Stimulated activated CD8-positive, alpha-beta memory T cell treated with anti-CD3 and anti-CD28 coated beads, Interleukin-4, amount 100 ng/mL, for 4 hours (primary cell): ENCODE measurements at places on chromosomes 4 and X.

DNA sequence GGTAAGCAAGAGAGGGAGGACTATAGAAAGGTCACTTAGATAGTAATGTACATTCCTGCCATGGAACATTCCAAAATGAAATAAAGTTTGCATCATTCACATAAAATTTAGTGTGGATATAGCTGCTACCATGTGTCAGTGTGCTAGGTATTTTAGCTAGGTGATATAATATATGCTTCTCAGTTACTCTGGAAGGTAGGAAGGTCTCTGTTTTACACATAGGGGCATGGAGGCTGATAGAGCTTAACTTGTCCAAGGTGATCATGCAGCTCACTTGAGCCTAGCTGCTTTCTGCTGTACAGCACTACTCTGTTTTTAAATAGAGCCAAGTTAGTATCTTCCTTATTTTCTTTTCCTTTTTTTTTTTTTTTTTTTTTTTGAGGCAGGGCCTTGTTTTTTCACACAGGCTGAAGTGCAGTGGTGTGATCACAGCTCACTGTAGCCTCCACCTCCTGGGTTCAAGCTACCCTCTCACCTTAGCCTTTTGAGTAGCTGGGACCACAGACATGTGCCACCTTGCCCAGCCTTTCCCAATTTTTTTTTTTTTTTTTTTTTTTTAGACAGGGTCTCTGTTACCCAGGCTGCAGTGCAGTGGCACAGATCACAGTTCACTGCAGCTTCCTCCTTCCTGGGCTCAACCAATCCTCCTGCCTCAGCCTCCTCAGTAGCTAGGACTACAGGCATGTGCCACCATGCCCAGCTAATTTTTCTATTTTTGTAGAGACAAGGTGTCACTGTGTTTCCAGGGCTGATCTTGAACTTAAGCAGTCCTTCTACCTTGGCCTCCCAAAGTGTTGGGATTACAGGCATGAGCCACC lies 10.4 kb downstream of the AFF1 start:
- no peak for DNase-seq

- DNase-seq: peak; percentile 15
Observed at GRCh38 chr4:142405021-142405694, 440.9 kb downstream of the INPP4B start.

DNA sequence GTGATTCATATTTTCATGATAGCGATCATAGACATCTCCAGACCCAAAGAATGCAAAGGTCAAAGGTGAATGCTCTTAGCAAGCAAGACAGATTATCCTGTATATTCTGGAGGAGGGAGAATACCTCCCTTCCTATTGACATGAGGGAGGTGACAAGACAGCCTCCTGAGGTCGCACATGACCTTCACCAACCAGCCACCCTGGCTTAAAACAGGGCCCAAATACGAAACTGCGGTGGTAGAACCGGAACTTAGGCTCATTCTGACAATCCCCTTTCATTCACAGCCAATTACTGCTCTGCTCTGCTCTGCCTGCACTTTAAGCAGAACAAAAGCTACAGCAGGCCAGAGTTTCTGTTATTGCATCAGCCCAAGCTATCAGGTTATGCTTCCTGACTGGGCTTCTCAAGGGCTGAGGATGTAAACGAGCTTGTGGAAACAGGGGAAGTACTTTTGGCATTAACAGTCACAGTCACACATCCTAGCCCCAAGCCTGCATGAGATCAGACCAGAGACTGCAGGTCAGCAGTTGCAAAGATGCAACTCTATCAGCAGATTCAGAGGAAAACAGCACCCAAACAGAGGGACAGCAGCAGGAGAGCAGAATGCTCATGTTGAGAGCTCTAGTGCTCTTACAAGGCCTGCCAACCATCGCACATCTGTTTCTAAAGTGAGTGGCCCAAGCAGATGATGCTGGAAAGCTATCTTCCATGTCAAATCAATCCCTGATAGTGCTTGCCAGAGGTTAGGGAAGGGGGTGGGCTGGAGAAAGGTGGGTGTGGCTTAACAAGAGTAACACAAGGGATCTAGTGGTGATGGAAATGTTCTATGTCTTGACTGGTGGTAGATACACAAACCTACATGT lies 51.3 kb upstream of the MAP3K15 start:
- no peak for DNase-seq

DNA sequence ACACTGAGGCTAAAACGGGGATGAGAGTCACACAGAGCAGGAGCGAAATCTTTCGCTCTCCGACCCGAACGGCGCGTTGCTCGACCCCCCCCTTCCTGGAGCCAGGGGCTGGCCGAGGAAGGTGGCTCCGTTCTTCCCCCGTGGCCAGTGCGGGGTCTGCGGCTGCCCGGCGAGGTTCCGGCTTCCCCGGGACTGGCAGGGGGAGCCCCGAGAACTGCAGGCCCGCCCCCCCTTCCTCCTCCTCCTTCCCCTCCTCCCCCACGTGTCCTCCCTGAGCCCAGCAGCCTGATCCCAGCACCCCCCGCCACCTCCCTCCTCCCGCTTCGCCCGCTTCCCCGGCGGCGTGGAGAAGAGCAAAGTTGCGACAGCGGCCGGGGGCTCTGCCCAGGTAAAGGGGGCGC lies 2.4 kb upstream of the BCORL1 start:
- no peak for DNase-seq

DNA sequence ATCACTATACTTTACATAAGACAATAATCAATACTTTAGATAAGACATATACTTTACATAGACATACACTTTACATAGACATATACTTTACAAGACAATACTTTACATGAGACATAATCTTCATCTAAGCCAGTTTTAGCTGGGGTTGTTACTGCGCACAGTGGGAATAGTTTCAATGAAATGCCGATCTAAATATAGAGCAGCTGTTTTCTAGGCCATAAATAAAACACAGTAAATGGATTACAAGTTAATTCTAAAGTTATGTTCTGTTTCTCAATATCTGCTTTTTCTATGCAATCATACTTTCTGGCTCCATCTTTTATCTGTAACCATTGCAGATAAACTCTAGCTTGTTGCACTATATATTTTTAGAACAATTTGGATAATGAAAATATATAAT lies 1470.6 kb upstream of the PABPC4L start:
- DNase-seq: no peak

DNA sequence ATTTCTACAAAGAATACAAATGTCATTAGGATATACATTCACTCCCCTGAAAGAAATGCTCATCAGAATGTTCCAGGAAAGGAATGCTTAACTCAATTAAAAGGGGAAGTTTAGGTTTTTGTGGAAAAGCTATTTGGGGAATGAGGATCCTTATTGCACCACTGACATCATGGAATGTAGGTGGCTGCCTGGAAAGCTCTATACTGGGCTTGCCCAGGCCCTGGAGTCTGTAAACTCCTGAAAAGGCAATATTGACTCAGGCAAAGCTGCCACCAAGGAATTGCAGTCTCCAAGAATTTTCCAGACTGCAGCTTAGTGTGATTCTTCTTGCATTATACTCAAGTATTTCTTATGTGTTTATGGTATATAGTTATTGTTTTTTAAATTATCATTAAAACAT lies 15.7 kb downstream of the DAPP1 start:
- no peak for DNase-seq

DNA sequence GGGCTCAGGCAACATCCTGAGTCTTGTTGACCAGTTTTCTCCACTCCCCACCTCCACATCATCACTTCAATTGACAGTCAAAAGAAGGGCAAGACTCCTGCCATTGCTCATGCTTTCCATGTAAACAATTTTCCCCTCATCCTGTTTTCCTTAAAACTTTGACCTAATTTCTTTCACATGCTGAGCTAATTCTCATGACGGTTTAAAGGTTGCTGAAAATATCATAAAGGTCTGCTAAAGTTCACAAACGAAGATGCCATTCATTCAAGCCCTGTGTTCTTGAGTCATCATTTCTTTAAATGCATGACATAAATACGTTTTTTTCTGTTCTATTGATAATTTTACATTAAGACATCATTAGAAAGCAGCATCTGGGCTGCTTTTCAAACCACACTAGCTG lies 353.9 kb downstream of the NKX6-1 start:
- no peak for DNase-seq

DNA sequence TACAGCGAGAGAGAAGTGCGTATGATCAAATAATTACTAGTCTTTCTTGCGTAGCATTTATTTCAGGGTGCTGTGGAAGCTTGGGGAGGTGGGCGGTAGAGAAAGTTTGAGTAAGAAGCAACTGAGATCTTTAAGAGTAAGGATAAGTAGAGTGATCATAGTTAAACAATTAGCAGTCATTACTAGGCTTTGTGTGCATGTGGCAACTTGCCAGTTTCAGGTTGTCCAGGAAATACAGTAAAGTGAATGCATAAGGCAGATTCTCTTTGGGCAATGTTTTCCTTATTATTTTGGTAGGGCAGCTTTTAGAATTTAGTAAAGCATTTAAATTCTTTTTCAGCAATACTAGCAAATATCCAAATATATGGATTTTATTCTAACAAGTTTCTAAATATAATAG lies 57.0 kb downstream of the HPGDS start:
- DNase-seq: no peak

GRCh38 chr4:81845761-81846160 lies 374.1 kb upstream of the RASGEF1B start:
- no peak for DNase-seq

DNA sequence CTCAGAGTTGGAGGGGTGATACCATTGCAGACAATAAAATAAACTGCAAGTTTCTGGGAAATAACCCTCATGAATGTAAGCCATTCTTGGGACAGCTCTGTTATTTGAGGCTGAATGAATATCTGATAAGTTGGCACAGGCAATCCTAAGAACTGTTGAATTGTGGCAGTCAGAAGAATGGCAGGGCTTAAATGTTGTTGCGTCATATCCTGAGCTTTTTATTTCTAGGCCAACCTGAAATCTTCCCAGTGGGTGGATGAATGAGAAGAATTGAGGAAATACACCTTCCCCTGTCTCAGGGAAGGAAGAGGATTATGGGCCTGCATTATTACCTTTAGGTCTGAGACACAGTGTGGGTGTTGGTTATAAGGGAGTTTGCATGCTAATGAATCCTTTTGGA lies 64.4 kb upstream of the C4orf54 start:
- no peak for DNase-seq

DNA sequence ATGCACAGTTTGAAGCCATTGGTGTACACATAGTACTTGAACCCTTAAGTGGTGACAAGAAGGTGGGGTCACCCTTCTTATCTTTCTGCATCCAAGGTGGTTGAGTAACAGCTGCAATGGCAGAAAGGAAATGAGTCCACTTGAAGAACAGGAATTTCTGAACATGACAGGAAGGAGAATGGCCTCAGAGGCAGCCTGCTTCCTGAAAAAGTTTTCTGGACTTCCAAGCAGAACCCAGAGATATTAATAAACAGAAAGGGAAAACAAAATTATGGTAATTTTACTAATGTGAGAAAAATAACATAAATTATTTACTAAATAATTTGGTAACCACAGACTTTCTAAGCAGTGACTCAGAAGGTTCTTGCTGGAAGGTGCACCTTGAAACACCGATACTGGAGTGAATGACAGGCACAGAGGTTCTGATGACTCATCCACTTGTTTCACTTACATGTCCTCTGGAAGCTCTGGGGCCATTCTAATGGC lies 119.9 kb upstream of the HS3ST1 start:
- DNase-seq: no peak

- DNase-seq: no peak
Observed at GRCh38 chr4:186265683-186266652, at the start of gene F11. F11 (plus strand) TSS chr4:186266189; CDS start chr4:186267137, 948 bp downstream.

DNA sequence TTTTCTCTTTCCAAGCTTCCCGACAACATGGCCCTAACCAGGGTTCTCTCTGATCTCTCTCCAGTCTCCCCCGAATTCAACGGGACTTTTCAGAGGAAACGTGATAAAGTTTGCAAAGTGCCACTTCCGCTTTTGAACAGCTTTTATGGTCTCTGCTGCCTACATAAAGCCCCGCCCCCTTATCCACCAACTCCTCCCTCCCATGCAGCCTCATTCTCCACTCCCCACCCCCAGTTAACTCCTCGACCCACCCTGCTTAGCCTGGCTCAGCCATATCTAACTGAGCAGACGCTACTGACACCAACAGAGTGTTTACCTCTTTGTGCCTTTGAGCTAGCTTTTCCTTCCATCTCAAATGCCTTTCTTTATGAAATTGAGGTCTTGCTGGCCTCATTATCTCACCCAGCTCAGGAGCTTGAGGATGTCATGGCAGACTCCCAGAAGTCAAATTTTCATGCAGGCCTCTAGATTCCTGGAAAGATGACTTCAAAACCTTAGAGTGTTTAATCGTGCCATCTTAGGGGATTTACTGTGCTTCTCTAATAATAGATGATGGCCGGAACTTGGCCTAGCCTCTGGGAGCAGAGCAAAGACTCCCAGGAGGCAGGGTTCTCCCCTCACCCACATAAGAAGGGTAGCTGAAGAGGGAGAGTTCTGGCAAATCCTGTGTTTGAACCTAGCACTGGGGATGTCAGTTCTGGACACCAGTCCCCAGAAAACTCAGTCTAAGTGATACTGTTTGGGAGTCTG lies 606.0 kb downstream of the BCOR start:
- peak; percentile 15 for DNase-seq

DNA sequence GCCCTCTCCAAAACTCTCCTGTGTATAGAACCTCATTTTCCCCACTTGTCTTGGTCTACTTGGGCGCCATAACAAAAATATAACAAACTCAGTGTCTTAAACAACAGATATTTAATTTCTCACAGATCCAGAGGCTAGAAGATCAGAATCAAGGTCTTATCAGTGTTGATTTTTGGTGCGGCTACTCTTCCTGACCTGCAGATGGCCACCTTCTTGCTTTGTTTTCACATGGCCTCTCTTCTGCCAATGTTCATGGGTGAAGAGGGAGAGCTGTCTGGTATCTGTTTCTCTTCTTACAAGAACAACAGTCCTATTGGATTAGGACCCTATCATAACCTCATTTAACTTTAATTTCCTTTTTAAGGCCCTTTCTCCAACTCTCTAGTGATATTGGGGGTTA lies 177.3 kb downstream of the PABPC4L start:
- no peak for DNase-seq

- DNase-seq: no peak
Observed at GRCh38 chr4:5824635-5825034, 68.3 kb downstream of the CRMP1 start.

DNA sequence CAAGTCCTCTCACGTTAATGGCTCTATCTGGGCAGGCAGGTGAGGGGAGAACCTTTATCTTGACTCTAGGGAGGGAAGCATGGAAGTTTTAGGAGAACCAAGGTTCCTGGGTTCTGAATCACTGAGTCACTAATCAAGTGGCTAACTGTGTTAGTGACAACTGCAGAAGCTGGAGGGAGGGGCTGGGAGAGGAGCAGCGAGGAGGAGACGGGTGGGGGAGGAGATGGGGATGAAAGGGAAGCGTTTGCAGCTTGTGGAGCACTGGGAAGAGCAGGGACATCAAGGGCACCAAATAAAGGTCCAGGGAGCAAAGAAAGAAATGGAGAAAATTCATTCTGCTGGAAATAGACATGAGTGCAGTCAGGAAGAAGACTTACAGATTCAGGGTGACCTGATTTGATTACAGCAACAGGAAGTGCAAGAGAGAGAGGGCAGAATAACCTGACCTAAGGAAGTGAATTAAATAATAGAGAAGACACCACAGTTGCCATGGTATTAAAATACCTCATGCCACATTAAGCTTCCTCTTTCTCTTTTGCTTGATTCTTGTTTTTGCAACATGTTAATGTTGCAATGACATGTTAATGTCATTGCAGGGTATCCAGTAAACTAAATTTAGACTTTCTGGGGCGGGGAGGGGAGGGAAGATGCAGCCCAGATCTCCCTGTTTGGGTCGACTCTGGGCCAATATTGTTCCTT lies 4.5 kb upstream of the SETD7 start:
- DNase-seq: no peak
